ENCODE measurements at places on chromosomes 16 and 17.

DNA sequence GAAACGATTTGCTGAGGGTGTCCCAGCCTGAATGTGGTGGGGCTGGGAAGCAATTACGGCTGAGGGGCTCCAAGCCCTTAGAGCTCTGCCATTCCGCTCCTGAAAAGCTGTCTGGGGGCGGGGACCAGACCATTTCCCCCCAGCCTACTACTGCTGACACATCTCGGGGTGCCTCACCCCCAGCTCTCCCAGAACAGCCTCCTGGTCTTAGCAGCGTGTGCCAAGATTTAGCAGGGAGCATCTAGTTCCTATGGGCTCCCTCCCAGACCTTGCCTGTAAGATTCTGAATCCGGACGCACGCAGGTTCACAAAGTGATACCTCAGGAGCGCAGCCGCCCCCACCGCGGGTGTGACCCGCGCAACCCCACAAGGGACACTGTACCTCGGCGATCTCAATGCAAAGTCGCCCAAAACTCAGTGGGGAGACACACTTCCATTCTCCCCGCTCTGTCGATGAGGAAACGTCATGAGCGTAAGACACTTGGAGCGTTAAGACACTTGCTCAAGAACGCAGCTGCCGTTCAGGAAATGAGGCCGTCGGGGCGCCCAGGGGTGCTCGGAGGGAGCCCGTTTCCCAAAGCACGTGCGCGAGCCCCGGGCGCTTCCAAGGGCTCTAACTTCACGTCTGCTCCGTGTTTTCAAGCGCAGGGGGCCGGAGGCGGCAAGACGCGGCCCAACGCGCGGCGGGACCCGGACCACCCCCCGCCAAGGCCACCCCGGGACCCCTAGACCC is 629 bp downstream of the GEMIN4 start:
- no peak for DNase-seq

GRCh38 chr16:84110527-84110926 is 6.2 kb downstream of the MBTPS1 start:
- DNase-seq: no peak

GRCh38 chr17:33242375-33243124 is 50.5 kb downstream of the ASIC2 start:
- no peak for DNase-seq

DNA sequence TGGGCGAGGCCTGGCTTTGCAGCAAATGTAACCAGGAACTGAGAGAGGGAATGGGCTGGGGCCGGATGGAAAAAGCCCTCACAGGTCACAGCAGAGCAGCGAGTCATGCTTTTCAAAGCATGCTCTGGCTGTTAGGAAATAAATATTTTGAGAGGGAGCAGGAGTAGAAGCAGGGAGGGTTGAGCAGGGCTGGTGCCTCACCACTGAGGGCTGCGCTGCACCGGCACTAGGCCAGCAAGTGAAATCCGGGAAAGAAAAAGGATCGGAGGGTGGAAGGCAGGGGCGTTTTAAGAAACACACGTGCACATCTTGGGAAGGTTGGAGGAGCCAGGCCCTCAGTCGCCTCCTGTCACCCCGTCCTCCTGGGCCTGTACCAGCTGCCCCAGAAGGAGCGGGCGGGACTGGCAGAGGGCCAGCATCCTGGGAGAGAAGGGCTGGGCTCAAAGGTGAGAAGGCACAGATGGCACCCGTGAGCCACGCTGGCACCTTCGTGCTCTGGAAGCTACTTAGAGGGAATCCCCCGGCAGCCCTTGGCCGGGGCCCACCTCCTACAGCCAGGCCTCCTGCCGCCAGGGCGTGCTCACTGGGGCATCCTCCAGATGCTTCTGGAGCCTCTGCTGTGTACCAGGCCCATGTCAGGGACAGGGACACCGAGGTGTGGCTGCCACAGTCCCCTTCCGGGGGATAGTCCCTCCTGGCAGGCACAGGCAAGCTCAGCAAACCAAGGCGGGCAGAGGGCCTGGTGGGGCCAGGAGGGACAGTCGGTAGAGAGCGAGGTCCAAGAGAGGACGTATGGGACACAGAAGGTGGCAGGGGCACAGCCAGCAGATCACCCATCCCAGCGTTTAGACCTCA is 71.5 kb upstream of the PLCG2 start:
- DNase-seq: no peak

DNA sequence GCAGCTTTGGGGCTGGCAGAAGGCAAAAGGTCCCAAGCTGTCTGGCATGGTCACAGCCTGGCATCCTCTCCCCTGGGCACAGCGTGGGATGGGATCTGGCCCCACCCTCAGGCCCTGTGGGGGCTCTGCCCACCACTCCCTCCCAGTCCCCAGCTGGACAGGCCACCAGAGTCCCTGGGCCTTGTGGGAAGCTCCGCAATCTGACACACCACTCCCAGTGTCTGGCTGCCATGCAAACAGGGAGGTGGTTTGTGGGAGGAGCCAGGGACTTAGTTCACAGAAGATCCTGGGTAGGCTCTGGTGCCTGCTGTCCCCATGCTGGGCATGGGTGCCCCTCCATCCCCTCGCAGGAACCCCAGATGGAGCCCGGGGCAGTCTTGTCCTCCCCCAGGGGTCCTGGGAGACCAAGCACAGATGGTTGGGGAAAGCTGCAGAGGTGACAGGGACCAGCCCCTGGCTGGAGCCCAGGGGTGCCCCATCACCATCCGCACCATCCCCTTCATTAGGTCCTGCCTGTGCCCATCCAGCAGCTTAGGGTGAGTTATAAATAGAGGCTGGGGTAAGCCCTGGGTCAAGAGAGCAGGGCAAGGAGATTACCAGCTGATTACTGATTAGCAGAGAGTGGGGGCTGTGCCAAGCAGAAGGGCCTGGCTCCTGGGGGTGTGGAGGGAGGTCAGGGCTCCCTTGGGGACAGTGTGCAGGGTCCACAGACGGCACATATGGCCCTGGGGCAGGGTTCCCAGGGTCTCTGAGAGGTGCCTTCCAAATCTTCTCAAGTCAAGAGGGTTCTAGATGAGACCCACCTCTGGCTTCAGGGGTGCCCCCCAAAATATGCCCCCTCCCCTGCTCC is 6.2 kb downstream of the FSCN2 start:
- DNase-seq: no peak

GRCh38 chr16:53664724-53665345 is 38.8 kb downstream of the RPGRIP1L start:
- DNase-seq: peak; percentile 53

DNA sequence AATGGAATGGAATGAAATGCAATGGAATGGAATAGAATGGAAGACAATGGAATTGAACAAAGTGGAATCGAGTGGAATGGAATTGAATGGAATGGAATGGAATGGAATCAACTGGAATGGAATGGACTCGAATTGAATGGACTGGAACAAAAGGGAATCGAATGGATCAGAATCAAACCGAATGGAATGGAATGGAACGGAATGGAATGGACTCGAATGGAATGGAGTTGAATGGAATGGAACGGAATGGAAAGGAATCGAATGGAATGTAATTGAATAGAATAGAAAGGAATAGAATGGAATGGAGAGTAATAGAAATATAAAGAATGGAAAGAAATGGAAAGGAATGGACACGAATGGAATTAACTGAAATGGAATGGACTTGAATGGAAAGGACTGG is 475.2 kb upstream of the WSB1 start:
- DNase-seq: no peak

GRCh38 chr16:84973236-84973635 is 38.1 kb downstream of the ZDHHC7 start:
- no peak for DNase-seq

- DNase-seq: no peak
Measured at GRCh38 chr17:29620779-29621500, 1.8 kb downstream of the CORO6 start.

GRCh38 chr16:9836118-9836736 is 346.0 kb downstream of the GRIN2A start:
- DNase-seq: no peak

- DNase-seq: no peak
Measured at GRCh38 chr17:64158406-64158805, 28.5 kb upstream of the ERN1 start.

GRCh38 chr17:73770849-73771229 is 126.6 kb upstream of the SDK2 start:
- DNase-seq: no peak

- no peak for DNase-seq
Measured at GRCh38 chr16:765488-765865, 4.9 kb downstream of the MSLN start.

- no peak for DNase-seq
Measured at GRCh38 chr17:79974566-79975497, 60.8 kb downstream of the TBC1D16 start.

GRCh38 chr17:29179232-29180033 is 765 bp downstream of the MYO18A start:
- DNase-seq: no peak
